Omental fat pad (tissue), 4 donors: ENCODE measurements at places on chromosomes 7 and 10.

DNA sequence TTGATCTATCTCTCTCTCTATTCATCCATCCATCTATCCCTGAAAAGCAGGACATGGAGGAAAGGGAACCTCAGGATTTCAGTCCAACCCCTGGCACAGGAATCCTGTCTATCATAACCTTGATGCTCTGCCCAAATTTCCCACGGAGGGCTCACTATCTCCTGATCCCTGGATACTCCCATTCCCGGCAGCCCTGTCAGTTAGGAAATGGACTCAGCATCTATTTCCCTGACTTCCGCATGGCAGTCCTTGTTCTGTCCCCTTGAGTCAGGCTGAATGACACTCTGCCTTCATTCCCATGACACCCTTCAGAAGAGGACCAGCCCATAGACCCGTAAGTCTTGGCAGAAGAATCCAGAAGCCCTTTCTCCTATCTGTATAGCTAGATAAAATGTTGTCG is 77.7 kb downstream of the VWA2 start:
- no peak for DNase-seq

DNA sequence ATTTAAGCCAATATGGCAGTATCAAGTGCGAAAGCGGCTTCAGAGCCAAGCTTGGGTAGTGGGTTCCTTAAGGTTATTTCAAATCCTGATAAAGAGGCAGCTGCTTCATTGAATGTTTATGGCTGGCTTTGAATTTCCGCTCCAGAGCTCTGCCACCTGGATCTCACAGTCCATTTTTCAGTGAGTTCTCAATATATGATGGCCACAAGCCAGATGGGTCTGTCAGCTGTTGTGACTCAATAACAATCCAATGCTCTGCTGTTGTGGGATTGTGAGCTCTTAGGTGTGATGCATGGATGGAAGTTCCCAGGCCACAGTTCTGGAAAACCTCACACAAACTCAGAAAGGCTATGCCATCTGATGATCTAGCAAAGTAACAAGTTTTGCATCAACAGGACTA is 743.8 kb upstream of the LRRN3 start:
- no peak for DNase-seq

GRCh38 chr10:63767138-63767801 is 246.1 kb downstream of the REEP3 start:
- no peak for DNase-seq

- no peak for DNase-seq
Measured at GRCh38 chr7:34220506-34221185, 315.3 kb downstream of the BMPER start.

- DNase-seq, result no peak
Measured at GRCh38 chr10:74027702-74028101, 29.8 kb downstream of the VCL start.

- no peak for DNase-seq
Measured at GRCh38 chr10:85614566-85614965, 752.0 kb downstream of the GRID1 start.

DNA sequence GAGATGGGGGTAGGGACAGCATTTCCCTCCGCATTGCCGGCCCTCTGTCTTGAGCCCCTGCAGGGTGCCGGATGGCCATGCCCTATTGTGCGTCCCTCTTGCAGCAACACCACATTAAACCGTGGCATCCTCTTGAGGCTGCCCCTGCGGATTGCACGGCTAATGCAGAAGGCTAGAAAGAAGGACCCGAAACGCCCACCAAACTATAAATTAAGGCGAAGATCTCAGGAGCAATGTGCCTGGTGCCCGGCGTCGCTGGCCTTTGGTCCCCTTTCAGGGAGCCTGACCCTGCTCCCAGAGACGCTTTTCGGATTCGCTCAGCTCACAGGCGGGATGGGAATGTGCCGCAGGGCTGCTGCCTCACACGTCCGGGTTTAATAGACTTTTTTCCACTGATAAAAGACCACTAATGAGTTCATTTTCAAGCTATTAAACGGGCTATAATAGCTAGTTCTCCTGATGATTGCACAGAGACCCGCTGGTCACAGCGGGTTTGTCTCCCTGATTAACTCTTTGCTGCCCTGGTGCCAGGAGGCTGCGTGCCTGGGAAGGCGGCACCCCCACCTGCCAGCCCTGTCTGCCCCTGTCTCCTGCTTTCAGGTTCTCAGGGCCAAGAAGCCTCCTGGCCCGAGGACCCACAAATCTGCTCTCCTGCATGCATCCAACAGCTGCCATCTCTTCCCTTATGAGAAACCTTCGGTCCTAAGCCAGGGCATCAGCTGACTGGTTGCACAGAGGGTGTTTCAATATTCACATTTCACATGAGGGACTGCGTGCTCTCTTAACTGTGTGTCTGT is 128.3 kb downstream of the ADARB2 start:
- DNase-seq, result no peak

DNA sequence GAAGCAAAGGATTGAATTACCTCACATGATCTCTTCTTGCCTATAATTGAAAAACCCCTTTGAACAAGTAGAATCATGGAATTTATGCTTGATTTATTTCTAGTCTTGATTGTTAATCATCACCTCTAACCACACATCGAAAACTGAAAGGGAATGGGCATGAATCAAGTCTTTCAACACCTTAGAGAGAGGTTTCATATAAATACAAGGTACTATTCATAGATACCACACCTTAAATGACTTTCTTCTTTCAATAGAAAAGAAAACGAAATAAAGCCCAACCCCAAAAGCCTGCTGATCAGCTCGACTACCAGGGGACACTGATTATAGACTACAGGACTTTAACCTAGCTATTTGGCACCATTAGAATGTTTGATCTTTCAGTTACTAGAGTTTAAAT is 128.6 kb upstream of the PTPRZ1 start:
- DNase-seq, result no peak

DNA sequence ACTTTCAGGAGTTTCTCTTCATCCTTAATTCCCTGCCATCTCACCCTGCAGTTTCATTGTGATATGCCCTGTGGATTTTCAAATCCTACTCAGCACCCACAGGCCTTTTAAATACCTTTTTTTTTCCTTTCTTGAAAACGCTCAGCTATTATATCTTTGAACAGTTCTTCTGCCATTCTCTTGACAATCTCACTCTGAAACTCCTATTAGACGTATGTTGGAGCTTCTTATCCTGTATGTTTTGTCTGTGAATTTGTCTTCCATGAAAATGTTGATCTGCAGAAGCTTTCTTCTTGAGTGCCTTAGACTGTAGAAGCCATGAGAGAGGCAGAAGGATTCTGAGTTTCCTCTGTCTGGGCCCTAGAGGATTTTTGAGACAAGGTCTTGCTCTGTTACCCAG is 18.9 kb upstream of the YAE1 start:
- DNase-seq, result no peak

DNA sequence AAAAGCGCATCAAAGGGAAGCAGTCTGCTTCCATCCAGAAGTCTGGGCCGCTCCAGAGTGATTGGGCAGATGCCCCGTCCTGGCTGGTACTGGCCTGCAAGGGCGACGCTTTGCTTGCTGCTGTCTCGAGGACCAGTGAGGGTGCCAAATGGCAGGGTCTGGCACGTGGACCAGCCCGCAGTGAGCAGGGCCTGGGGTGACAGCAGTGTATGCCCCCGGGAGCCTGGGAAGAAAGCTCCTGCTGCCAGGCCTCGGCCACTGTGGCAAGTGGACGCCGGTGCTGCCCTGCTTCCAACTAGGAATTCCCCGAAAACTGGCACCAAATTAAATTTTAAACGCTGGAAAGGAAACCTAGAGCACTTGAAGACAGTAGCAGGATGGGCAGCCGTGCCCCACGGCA is 357.0 kb upstream of the MKI67 start:
- no peak for DNase-seq
